ENCODE measurements at places on chromosomes 12 and 14.

DNA sequence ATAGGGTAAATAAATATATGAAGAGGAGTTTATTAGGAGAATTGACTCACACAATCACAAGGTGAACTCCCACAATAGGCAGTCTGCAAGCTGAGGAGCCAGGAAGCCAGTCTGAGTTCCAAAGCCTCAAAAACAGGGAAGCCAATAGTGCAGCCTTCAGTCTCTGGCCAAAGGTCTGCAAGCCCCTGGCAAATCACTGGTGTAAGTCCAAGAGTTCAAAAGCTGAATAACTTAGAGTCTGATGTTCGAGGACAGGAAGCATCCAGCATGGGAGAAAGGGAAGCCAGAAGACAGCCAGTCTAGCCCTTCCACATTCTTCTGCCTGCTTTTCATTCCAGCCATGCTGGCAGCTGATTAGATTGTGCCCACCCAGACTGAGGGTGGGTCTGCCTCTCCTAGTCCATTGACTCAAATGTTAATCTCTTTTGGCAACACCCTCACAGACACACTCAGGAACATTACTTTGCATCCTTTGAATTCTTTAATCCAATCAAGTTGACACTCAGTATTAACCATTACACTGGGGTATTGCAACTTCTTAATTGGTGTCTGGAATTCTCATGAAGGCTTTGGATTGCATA is 736.5 kb upstream of the LMO3 start:
- peak; percentile 8 for DNase-seq

DNA sequence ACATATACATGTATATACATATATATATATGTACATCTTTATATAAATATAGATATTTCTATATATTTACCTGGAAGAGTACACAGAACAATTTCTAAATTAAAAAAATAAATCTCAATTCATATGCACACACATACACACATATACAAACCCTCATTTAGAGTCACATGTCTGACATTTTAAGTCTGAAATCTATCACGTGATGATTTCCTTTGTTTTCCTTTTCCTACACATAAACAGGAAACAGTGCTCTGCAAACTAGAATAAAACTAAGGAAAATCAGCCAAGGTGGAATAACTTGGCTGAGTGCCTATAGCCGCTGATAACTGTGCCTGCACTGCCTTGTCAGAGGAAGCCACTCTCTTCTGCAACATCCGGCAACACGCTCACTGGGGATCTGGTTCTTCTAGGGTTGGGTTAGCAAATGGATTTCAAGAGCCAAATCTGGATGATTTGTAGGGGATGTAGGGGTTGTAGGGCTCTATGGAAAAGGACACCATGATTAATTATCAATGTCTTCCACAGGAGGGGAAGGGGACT is 480.7 kb downstream of the TMEM132D start:
- DNase-seq, result no peak

- DNase-seq, result peak; percentile 78
These were observed 210.8 kb downstream of the PCNX1 start for GRCh38 chr14:71117839-71118743.

DNA sequence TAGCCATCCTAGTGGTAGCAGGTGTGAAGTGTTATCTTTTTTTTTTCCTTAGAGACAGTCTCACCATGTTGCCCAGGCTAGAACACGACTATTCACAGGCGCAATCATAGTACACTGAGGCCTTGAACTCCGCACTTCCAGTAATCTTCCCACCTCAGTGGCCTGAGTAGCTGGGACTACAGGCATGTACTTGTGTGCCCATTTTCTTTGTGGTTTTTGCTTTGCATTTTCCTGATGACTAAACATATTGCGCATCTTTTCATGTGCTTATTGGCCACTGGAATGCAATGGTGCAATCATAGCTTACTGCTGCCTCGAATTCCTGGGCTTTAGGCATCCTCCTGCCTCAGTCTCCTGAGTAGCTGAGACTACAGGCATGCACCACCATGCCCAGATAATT is 33.3 kb upstream of the GCH1 start:
- no peak for DNase-seq

- DNase-seq, result no peak
These were observed 210.8 kb upstream of the BTG1 start for GRCh38 chr12:92356425-92356824.

- DNase-seq, result no peak
These were observed 89.9 kb upstream of the HSPB8 start for GRCh38 chr12:119088685-119089379.

DNA sequence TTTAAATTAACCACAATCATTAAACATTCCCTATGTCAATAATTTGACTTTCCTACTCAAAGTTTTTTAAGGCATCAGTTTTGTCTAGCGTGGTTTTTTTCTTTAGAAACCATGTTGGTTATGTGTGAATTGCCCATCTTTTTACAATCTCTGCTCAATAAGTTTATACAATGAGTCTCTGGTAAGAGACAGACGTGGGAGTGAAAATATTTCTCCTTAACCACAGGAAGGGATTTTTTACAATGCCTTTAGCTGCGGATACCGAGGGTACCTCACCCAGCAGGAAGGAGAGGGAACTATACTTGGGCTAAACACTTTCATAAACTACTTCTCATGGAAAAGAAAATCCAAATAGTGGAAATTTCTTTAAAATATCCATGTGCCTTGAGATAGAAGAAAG is 191.4 kb upstream of the BCL2L14 start:
- DNase-seq, result no peak
